Activated naive CD4-positive, alpha-beta T cell treated with anti-CD3 and anti-CD28 coated beads for 36 hours (primary cell): ENCODE measurements at places on chromosomes 7 and 10. TPM values are rescaled to one million over a fixed set of nuclear protein-coding genes. Genes with fewer than 3 reads are reported as not detected.

DNA sequence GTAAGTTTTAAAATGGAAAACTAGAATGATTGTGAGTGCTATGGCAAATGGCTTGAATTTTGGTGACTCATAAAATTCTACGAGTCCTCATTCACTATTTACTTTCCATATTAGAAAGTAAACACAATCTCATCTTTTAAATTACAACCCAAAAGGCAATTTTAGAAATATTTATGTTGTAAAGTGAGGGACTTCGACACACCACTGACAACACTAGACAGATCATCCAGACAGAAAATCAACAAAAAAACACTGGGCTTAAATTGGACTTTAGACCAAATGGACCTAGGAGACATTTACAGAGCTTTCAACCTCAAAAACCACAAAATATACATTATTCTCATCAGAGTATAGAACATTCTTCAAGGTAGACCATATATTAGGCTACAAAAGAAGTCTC lies 30.1 kb downstream of the ZNF277 start:
- DNase-seq, result no peak
- no peaks in the 10 kb centered on the region for H3K27me3 ChIP-seq
- no peak overlapping the region for H3K4me3 ChIP-seq
- no peaks in the 10 kb centered on the region for H3K4me1 ChIP-seq

The VPS50 gene
- 15.0 TPM for total RNA-seq

DNA sequence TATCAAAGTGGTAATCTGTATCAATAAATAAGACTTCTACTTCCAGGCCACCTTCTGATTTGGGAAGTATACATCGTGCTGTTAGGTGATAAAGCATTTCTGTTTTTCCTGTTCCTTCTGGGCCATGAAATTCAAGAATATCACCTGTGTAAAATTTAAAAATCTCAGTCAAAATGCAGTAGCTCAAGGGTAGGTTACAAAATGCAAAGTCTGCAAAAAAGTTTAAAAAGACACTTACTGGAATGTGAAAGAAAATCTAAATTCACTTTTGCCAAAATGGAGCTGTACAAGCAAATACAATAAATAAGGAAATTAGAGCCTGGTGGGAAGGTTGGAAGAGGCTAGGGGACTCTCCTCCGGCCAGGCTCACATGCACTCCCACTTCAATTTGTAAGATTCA lies 26.7 kb downstream of the XRCC2 start:
- no peaks in the 10 kb centered on the region for H3K27me3 ChIP-seq
- H3K36me3 ChIP-seq, result peaks cover 69% of the 10 kb centered on the region
- no peak overlapping the region for H3K27ac ChIP-seq
- H3K4me1 ChIP-seq, result no peaks in the 10 kb centered on the region

DNA sequence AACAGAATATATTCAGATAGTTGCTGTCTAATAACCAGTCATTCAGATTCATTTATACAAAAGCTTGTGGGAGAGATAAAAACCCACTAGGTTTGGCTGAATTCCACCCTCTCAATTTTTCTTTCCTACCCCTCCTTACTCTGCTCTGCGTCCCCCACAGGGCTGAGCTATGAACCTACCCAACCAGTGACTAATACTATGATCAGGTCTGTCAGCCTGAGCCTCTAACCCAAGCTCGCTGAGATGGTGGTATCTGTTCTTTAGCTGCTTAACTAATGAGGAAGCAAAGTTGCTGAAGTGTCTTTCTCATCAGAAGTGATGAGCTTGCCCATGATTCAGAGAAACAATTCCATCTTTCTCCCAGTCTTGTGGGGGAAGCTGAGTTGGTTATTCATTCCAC lies 248.7 kb upstream of the GPR26 start:
- DNase-seq, result no peak
- H3K27ac ChIP-seq, result no peak overlapping the region
- no peaks in the 10 kb centered on the region for H3K4me1 ChIP-seq
- no peak overlapping the region for H3K4me3 ChIP-seq
- no peaks in the 10 kb centered on the region for H3K36me3 ChIP-seq

- H3K36me3 ChIP-seq, result peaks cover 4% of the 10 kb centered on the region
- no peak overlapping the region for H3K27ac ChIP-seq
- peaks cover 20% of the 10 kb centered on the region for H3K4me1 ChIP-seq
- peak; percentile 21 for DNase-seq
- H3K27me3 ChIP-seq, result no peaks in the 10 kb centered on the region
- H3K4me3 ChIP-seq, result no peak overlapping the region
Observed at GRCh38 chr7:121442845-121443244, 46.7 kb upstream of the FAM3C start.
